ENCODE measurements at places on chromosomes 11 and 22. TPM values are rescaled to one million over a fixed set of nuclear protein-coding genes. Genes with fewer than 3 reads are reported as not detected.

DNA sequence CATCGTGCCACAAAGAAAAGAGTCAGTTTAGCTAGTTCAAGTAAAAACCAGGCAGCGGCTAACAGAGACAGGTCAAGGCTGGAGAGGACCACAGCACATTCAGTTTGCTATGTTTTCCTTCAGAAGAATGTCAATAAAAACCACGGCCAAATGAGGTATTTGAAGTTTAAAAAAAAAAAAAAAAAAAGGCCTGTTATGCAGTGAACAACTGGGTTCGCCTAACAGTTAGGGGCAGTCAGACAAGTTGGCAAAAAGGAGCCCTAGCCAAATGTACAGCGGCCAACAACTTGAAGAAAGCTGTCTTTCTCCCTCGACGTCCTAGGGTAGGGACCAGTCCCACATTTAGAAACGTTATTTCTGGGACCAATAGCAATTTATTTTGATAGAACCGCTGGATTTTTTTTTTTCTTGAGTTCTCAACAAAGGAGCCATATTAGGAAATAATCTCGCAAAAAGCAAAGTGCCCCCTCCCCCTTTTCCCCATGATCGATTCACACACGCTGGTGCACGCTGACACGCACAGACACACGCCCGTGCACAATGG lies 237.8 kb downstream of the TTC28 start:
- DNase-seq: no peak

DNA sequence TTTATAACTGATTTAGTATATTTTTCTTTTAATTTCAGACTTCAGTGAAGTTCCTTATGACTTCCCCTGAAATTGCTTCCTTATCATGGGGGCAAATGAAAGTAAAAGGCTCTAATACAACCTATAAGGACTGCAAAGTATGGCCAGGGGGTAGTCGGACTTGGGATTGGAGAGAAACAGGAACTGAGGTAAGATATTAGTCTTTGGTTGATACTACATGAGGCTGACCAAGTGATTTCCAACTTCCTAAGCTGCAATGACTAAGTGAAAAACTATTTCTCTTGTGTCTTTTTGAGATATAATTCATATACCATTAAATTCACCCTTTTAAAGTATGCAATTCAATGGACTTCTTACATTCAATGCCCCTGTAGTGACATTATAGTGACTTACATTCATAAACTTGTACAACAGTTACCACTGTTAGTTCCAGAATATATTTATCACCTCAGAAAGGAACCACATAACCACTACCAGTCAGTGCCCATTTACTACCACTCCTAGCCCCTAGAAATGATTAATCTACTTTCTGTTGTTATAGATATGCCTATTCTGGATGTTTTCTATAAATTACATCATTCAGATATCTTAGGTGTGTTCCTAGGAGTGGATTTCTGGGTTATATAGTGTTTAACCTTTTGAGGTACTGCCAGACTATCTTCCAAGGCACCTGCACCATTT lies 21.6 kb downstream of the AAMDC start:
- DNase-seq: no peak

GRCh38 chr22:25833091-25833490 lies 91.1 kb downstream of the MYO18B start:
- DNase-seq: no peak

DNA sequence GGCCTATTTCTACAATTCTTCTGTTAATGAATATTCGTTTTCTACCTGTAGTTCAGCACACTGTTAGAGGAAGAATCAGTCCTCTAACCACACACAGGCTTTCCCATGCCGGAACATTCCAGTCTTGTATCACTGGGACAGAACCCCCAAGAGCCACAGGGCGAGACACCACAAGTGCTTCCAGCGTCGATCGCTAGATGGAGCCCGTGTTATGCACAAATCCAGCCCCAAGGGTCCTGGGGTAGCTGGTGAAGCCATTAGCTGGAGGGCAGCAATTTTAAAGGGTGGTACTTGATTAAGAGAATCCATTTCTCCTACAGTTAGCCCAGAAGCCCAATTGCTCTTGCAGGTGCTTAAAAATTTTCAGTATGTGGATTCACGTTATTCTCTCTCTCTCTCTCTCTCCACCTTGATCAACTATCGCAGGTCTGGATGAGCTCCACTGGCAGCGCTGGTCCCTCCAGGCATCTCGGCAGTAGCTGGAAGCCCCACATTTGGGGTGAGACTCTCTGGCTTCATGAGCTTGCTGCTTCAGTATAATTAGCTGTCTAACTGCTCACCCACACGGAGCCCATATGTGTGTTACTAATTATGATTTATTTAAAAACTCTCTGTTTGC lies 148.2 kb upstream of the SNX19 start:
- no peak for DNase-seq

DNA sequence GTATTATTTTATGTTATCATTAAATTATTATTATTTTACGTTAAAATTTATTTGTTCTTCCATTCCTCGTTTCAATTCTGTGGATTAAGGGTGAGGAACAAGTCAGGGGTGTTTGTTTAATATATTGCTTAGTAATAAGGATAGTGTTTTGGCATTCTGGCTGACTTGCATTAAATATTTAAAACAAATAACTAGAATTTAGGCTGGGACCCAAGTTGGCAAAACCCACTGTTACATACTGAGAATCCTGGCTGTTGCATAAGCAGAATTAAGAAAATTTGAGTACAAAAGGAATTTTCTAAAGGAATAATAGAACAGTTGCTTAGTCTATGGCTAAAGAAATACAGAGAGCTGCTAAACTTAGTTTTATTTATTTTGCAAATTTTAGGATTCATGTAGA lies 196.4 kb downstream of the GUCY1A2 start:
- DNase-seq: no peak

DNA sequence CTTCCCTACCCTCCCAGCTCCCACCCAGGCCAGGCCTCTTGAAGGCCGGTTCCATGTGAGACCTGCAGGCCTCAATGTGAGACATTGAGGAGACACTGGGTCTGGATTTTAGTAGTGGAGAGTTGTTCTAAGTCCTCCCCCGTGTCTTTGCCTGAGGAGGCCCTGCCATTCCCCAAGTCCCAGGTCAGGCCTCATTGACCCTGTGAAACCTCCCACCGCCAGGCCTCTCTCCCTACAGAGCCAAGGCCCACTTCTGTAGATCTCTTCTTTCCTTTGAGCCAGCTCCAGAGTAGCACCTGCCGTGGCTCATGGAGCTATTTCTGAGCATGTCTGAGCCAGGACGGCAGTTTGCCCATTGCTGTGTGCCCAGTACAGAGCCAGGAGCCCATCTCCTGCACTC lies 1419.6 kb downstream of the TBC1D22A start:
- no peak for DNase-seq

GRCh38 chr11:112398798-112399478 lies 138.3 kb upstream of the PLET1 start:
- DNase-seq: no peak

- no peak for DNase-seq
These were observed 89.4 kb upstream of the VPREB1 start for GRCh38 chr22:22155146-22155545.

GRCh38 chr11:11363674-11364073 lies 10.6 kb upstream of the CSNK2A3 start:
- no peak for DNase-seq

GRCh38 chr11:111272420-111272819 lies 25.9 kb upstream of the POU2AF3 start:
- no peak for DNase-seq

- no peak for DNase-seq
These were observed 54.5 kb downstream of the AASDHPPT start for GRCh38 chr11:106131998-106132397.

- no peak for DNase-seq
These were observed 6.7 kb upstream of the CCDC90B start for GRCh38 chr11:83292709-83293456.

The ARHGAP8 gene
- total RNA-seq: not detected

The MAJIN gene
- total RNA-seq: not detected

The PLEKHA7 gene
- total RNA-seq: 0.72 TPM

The PARVG gene
- total RNA-seq: 3.6 TPM

The TECTA gene
- 1.6 TPM for total RNA-seq
